ENCODE measurements at places on chromosomes 12 and 14. TPM values are rescaled to one million over a fixed set of nuclear protein-coding genes. Genes with fewer than 3 reads are reported as not detected.

The WNT1 gene
- 5.6 TPM for total RNA-seq

GRCh38 chr12:20415028-20415427 is 46.7 kb downstream of the PDE3A start:
- DNase-seq: no peak

The EML1 gene
- total RNA-seq: not detected

DNA sequence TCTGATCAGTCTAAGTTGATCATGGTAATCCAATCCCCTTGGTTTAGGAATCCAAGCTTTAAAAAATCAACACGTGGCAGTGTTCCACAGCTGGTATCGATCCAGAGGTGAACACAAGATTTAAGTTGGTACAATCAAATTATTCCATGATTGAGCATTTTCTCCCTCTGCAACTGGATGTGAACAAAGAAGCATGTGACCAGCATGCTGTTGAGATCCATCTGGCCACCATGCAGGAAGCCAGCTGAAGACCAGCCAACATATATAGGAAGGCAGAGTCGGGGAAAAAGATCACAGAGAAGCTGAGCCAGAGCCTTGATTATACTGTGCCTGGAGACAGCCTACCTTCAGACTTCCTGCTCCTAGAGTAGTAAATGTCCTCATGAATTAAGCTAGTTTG is 158.3 kb downstream of the SEC23A start:
- DNase-seq: no peak

The C12orf56 gene
- total RNA-seq: not detected

DNA sequence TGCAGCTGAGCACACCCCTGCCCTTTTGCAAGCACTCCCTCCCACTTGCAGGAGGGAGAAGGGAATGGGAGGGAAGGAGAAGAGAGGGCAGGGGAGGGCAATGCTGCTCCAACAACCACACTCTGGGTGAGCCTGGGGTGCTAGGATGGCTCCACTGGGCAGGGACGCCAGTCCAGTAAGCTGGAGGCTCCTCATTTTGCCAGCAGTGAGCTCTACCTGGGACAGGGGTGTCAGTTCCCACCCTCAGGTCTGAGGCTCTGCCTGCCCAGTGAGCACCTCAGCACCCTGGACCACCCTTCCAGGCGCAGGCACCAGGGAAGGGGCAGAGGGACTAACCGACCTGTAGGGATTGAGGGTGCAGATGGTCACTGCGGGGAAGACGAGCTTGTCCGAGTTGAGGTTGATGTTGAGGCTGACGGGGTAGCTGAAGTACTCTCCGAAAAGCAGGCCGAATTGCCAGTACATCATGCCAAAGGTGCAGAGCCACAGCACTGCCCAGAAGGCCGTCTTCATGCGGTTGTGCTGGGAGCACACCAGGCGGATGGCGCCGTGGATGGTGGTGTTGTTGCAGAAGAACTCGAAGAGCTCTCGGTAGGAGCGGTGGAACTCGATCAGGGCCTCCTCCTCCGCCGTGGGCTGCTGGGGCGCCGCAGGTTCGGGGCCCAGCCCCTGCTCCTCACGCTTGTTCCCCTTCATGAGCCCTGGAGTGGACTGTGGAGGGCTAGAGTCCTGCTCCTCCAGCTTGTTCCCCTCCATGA is 1.2 kb downstream of the SCNN1A start:
- DNase-seq: no peak

The IFT81 gene
- total RNA-seq: 0.43 TPM

- DNase-seq: no peak
Observed at GRCh38 chr12:19498099-19498498, 58.8 kb downstream of the AEBP2 start.

The GPD1 gene
- total RNA-seq: 0.50 TPM

- DNase-seq: peak; percentile 51
Observed at GRCh38 chr14:52694761-52695480, 437 bp downstream of the ERO1A start.

GRCh38 chr12:131229426-131230339 is 276.0 kb downstream of the ADGRD1 start:
- DNase-seq: no peak

GRCh38 chr12:34300376-34301250 is 278.3 kb downstream of the ALG10 start:
- DNase-seq: no peak

DNA sequence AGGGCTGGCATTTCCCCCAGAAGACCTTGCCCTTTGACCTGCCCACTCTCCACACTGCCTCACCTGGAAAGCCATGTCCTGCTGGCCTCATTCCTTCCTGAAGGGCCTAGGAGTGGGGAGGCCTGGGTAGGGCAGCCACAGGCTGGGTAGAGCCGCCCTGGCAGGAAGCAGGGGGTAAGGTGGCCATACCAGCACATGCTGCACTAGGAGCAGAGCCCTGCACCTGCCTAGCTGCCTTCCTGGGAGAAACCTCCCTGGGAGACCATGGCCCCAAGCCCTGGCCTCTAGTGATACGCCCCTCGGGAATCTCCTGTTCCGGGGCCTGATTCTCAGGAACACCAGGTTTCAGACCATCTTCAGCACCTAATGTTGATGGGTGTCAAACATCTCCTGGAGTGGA is 65.8 kb downstream of the TSPAN11 start:
- no peak for DNase-seq

- no peak for DNase-seq
Observed at GRCh38 chr14:68522510-68523325, 270.1 kb downstream of the ZFP36L1 start.
